Lung microvascular endothelial cell (primary cell): ENCODE measurements at places on chromosomes 6 and 20. TPM values are rescaled to one million over a fixed set of nuclear protein-coding genes. Genes with fewer than 3 reads are reported as not detected.

The BMP5 gene
- total RNA-seq = not detected in 2 replicates

The TBC1D7 gene
- total RNA-seq = 12.5 and 14.6 TPM in 2 replicates

The EPM2A gene
- 5.0 and 10.5 TPM in 2 replicates for total RNA-seq

The HLA-DPA1 gene
- total RNA-seq = 3.0 and 10.5 TPM in 2 replicates

The PBOV1 gene
- not detected in 2 replicates for total RNA-seq

The KIAA1755 gene
- under 0.01 TPM in 1 of 2 replicates, not detected in the other for total RNA-seq

The MYB gene
- total RNA-seq = not detected in 2 replicates

The PACSIN1 gene
- total RNA-seq = not detected in 2 replicates

The WFDC8 gene
- total RNA-seq = not detected in 2 replicates

The CUTA gene
- 52.3 and 89.5 TPM in 2 replicates for total RNA-seq

The PHACTR3 gene
- 1.6 and 3.1 TPM in 2 replicates for total RNA-seq

The SMIM28 gene
- total RNA-seq = not detected in 2 replicates

GRCh38 chr6:166036316-166037095, 131.1 kb downstream of the TBXT start:
- DNase-seq = no peak

DNA sequence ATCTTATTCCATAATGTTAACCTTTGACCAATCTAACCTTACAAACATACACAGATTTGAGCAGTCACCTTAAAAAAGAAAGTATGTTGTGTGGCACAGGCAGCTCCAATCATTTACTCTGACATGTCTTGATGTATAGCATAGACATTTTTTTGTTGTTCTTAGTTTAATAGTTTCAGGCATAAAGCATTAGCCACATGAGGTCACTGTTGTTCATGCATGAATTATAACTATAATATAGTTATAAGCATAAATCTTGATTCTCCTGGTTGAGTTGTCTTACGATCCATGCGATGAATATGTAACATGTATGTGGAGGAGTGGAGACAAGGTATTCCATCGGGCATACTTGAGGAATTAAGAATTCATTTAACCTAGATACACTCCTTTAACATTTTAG, 26.1 kb upstream of the NKAIN2 start:
- DNase-seq = no peak

DNA sequence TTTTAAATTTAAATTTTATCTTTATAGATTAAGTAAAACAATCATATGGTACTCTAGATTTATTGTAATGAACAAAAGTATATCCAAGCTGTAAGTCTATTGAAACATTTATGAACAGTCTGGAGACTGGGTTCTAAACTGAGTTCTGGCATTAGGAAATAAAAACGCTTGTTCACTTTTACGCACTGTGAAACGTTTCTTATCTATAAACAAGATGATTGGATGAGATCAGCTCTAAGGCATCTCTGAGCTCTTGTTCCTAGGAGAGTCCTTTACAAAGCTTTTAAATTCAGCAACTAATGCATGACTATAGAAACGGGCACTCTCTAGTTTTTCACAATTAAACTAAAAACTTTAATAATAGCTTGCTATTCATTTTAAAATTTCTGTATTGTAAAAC, 6.8 kb downstream of the HUS1B start:
- no peak for DNase-seq

- DNase-seq = no peak
Observed at GRCh38 chr6:138815221-138815620, 19.3 kb downstream of the ECT2L start.

DNA sequence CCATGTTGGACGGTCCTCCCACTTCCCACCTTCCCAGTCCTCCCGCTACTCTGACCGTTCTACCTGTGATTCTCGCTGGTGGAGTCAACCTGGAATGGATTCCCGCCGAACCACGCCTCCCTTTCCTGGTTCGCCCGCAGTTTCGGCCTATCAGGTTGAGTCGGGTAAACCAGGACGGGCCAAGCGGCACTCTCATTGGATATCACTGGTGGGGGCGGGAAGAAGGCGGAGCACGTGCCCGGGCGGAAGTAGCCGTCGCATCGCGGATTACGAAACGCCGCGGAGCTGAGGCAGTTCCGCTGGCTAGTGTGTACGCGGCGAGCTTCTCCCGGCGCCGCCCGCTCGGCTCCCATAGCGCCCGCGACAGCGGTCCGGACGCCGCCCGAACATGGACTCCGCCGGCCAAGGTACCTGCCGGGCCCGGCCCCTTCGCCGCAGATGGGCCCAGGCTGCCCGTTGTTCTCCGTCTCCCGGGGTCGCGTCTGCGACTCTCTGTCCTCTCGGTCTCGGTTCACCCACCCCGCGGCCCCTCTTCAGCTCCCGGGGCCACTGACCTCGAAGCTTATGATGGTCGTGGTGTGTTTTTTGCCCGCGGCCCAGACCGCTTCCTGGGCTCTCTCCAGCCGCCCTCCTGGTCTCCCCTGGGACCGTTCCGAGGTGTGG, at the start of gene TPD52L2:
Gene TPD52L2, plus strand, starts transcription at position 293 of the 663 bp plus-strand sequence. Its CDS starts 96 bp downstream, at position 389.
- DNase-seq = peak; percentile 99

- DNase-seq = peak; percentile 83
Observed at GRCh38 chr6:17932330-17932852, 55.0 kb downstream of the KIF13A start.

- DNase-seq = no peak
Observed at GRCh38 chr6:9583753-9584352, 831.0 kb downstream of the TFAP2A start.

DNA sequence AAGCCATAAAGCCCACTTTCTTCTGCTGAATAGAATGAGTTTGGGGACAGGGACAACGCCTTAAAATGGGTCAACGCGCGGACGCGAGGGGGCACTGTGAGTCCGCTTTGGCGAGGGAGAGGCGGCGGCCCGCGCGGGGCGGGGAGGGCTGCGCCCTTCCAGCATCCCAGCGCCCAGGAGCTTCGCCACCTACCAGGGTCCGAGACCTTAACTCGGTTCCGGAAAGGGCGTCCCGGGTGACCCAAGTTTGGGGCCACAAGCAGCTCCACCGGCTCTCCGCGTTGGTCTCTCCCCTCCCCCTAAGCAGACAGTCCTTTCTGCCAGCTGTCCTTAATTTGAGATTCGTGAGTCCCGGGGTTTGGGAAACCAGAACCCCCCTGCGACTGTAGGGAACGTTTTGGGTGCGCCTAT, 1.8 kb upstream of the SAMD5 start:
- DNase-seq = peak; percentile 68

GRCh38 chr6:139239064-139239463, 52.7 kb downstream of the TXLNB start:
- DNase-seq = no peak

DNA sequence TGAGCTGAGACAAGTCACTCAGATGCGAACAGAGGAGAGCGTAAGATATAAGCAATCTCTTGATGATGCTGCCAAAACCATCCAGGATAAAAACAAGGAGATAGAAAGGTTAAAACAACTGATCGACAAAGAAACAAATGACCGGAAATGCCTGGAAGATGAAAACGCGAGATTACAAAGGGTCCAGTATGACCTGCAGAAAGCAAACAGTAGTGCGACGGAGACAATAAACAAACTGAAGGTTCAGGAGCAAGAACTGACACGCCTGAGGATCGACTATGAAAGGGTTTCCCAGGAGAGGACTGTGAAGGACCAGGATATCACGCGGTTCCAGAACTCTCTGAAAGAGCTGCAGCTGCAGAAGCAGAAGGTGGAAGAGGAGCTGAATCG, 9.5 kb upstream of the SNRNP48 start:
- no peak for DNase-seq

DNA sequence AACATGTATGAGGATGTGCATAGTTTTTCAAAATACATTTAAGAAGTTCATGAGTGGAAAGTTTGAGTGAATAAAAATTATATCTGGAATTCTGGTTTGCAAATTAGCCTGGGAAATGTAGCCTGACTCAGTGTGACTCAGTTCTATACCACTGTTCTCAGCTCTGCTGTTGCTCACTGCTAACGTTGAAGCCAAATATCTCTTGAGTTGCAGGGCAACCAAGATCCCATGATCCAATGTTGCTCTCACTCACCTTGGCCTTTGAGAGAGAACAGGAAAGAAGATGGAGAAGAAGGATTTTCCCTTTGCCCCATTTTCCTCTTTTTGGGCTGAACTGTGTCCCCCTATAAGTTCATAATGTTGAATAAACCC, 28.9 kb downstream of the PSMB9 start:
- DNase-seq = no peak

GRCh38 chr6:24603241-24603640, 42.8 kb downstream of the KIAA0319 start:
- no peak for DNase-seq

DNA sequence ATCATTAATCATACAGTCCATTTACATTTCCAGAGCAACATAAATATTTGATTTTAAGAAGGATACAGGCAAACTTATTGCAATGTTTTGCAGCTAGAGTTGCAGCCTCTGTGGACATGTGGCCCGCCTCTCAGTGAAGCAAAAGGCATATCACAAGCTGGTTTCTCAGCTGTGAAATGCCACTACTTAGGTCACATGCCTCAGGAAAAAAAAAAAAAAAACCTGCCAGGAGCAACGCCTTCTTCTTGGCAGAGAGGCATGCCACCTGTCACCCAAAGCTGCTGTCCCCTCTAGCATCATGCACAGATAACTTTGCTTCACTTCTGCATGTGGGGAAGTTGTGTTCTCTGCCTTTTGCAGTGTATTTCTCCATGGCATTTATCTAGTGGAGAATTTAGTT, 18.5 kb downstream of the GRM1 start:
- no peak for DNase-seq

DNA sequence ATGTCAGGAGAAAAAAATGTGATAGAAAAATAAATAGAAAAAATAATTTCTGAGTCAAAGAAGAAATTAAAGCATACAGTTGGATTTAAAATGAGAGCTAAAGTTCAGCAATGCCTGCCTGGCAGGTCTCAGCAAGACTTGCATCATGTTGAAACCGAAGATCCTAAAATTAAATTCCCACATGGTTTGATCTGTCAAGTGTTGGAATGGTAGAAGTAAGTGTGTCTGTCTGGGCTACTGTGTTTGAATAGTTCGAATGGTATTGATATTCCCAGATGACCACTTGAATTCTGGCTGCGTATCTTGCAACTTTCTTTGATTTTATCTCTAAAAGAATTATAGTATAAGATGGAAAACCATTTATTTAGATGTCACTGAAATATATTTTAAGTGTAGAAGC, 1349.6 kb downstream of the EPHA7 start:
- DNase-seq = no peak

- no peak for DNase-seq
Observed at GRCh38 chr20:49526056-49526455, 41.9 kb downstream of the PTGIS start.

GRCh38 chr6:162671580-162672165, 55.9 kb downstream of the PRKN start:
- DNase-seq = no peak

- DNase-seq = no peak
Observed at GRCh38 chr6:40394381-40394780, 192.8 kb downstream of the LRFN2 start.

- peak; percentile 65 for DNase-seq
Observed at GRCh38 chr6:148069256-148069655, 273.4 kb upstream of the SASH1 start.

- DNase-seq = no peak
Observed at GRCh38 chr6:78851156-78851555, 16.2 kb upstream of the IRAK1BP1 start.

GRCh38 chr6:19632230-19632629, 204.9 kb upstream of the ID4 start:
- no peak for DNase-seq
